Activated gamma-delta T cell treated with Interleukin-2 at 50 U/mL for 16 hours (primary cell): ENCODE measurements at places on chromosomes 5 and 9.

DNA sequence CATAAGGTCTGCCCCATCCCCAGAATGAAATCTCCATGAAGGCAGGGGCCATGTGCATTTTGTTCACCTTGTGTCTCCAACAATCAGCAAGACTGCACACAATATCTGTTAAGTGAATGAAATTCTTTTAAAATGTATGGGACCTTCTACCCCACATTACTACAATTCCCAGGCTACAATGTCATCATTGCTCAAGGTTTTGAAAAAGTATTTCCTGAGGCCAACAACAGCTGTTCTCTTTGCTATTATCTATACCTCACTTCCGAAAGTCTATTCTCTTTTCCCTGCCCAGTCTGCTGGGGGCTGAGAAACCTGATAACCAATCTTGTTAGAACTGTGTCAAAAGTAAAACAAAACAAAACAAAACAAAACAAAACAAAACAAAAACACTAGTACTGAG lies 29.2 kb downstream of the HOMER1 start:
- DNase-seq = no peak

DNA sequence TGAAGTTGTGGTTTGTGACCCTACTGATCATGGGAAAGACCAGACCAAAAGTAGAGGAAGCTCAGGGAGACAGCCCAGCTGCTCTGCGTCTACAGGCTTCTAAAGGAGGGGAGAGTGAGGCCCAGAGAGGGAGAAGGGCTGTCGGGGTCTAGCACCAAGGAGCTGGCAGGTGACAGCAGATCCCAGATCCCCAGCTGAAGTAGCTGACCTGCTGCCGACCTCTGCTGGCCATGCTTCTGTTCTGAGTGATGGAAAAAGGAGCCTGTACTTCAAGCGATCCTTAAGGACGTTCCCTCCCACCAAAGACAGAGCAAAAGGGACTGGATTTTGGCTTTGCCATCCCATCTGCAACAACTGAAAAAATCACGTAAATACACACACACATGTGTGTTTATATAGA lies 22.7 kb upstream of the QSOX2 start:
- DNase-seq = no peak

GRCh38 chr9:36328798-36329411 lies 70.7 kb upstream of the GNE start:
- peak; percentile 27 for DNase-seq

DNA sequence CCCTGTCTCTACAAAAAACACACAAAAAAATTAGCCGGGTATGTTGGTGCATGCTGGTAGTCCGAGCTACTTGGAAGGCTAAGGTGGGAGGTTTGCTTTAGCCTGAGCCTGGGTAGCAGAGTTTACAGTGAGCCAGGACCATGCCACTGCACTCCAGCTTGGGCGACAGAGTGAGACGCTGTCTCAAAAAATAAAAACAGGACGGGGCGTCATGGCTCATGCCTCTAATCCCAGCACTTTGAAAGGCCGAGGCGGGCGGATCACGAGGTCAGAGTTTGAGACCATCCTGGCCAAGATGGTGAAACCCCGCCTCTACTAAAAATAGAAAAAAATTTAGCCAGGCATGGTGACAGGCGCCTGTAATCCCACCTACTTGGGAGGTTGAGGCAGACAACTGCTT lies 40.3 kb downstream of the UBE2D2 start:
- DNase-seq = no peak

GRCh38 chr9:88321764-88322163 lies 66.5 kb upstream of the SPIN1 start:
- no peak for DNase-seq

GRCh38 chr5:120817044-120817985 lies 353.2 kb downstream of the PRR16 start:
- DNase-seq = no peak

DNA sequence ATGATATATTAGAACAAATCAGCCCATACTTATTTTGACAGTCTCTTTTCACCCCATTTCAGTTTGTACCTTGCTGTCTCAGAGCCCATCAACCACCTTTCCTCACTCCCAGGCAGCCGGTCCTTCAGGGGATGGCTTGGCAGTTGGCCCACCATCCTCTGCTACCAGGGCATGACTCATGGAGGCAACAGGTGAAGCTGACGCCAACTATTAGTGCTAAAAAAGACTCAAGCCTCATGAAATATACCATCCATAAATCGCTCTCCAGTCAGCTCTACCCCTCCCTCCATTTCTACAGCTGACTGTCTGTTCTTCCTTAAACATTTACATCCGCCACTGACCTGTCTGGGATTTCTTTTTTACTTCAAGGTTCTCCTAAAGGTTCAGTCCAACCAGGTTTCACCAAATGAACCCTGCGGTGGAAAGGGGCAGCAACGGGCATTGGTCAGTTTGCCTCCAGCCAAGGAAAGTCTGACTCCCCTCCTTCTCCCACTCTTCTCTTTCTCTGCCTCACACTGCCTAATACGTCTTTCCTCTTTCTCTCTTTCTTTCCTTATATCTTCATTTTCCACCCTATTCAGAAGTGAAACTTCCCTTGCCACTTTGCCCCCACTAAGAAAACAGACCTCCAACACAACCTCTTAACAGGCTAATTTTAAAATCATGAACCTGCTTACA lies 439.1 kb downstream of the RAB3C start:
- no peak for DNase-seq

GRCh38 chr9:32701321-32702022 lies 66.0 kb upstream of the TAF1L start:
- no peak for DNase-seq

- no peak for DNase-seq
These were observed 16.7 kb downstream of the TJP2 start for GRCh38 chr9:69190863-69191181.

- DNase-seq = no peak
These were observed 44.9 kb downstream of the SHB start for GRCh38 chr9:38024036-38024681.

GRCh38 chr9:98634685-98635336 lies 73.9 kb downstream of the GABBR2 start:
- DNase-seq = no peak

DNA sequence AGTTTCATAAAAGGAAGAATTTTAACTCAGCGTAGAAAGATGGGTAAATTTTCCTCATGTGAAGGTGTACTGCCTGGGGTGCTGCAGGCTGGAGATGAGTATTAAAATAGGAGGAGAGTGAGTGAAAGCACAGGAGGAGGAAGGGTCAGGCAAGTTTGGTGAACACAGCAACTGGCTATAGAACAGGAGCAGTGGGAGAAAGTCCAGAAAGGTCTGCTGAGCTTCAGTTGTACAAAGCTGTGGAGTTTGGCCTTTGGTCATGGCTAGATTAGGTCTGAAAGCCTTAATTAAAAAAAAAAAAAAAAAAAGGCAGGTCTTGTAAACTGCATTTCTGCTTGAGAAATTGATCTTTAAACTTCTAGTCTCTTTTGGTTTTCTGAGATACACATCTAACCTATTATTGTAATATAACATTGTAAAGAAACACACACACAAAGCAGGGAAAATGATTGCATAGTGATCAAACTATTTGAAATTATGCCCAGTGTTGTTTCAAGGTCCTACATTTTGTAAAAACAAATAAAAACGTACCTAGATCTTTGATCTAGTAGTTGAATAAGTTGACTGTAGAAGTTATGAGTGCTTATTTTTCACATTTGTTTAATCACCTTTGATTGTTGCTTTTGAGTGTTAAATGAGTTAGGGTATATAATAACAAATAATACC lies 43.6 kb downstream of the MAP3K1 start:
- DNase-seq = no peak

DNA sequence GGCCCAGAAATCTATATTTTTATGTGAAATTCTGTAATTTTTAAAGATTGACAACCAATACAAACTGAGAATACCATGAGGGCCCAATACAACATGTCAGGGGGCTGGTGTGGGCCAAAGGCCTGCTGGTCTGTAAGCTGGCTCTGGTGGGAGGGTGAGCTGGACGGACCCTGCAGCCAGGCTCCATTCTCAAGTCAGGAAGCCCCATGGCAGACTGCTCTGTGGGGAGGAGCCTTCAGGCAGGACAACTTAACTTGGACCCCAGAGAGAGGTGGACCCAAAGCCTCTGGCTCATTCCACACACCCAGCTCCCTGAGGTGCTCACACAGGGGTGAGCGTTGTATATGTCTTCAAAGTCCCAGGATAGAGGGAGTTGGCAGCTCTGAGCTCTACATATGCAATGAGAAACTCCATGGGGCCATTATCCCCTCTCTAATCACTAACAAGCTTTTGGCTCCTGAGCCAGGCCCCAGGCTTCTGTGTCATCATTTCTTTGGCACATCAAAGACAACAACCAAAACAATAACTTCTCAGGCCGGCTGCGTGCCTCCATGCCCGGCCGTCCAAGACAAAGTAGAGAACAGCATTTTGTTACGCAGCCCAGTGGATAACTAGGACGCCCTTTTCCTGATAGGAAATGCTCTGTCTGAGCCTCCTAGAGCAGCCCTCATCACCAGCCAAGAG lies 6.4 kb downstream of the SEPTIN8 start:
- DNase-seq = no peak

GRCh38 chr5:74154526-74154925 lies 486.0 kb downstream of the ENC1 start:
- no peak for DNase-seq

DNA sequence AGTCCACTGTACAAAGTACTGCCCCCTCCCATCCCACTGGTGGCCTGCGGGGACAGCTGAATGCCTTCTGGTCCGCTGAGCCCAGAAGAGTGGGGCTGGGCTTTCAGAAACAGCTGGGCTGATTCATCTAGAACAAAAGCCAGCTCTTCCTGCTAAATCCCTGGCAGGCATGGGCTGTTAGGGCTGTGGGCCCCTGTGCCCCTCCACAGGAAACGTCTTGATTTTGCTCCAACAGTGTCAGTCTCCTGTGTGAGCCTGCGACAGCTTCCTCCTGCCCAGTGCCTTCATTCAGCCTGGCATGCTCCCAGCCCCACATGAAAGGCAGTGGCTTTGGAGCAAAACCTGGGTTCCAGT lies 6.9 kb upstream of the GSN start:
- DNase-seq = no peak

- DNase-seq = no peak
These were observed 272.1 kb downstream of the HINT1 start for GRCh38 chr5:130893006-130893405.

DNA sequence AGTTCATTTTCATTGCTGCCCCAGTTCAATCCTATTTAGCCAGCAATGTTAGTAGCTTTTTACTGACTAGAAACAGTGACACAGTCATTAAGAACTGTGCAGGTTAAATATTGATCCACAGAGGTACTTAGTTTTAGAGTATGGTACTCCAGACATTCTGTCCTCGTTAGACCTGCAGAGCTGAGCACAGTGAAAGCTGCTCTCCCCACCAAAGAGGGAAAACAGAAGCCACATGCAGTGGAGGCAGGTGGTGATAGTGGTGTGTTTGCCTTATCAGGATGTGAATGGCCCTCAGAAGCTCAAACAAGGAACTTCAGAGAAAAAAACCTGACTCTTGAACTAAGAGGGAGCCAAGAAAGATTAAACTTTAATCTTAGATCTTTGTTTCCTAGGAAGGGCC lies 75.5 kb downstream of the UNC13B start:
- no peak for DNase-seq

DNA sequence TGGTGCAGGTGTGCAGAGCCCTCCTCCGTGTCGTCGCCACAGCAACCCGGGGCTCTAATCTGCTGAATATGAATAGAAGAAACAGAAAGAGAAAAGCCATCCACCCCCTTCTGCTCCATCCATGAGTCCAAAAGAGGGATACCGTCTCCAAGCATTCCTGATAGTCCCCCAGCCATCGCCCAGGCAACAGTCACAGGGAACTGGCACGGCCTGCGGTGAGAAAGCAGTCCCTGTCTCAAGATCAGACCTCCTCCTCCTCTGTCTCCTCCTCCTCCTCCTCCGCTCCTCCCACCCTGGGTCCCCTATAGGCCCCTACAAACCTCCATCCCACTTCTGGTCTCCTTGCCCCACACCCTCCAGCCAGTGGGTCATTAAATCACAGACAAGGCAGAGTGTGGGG lies 308.1 kb upstream of the MPDZ start:
- DNase-seq = no peak
